Tongue (tissue), 3 donors: ENCODE measurements at places on chromosomes 4 and X.
A peak's percentile ranks its signal among the peaks of the same experiment; 100 is the strongest.

DNA sequence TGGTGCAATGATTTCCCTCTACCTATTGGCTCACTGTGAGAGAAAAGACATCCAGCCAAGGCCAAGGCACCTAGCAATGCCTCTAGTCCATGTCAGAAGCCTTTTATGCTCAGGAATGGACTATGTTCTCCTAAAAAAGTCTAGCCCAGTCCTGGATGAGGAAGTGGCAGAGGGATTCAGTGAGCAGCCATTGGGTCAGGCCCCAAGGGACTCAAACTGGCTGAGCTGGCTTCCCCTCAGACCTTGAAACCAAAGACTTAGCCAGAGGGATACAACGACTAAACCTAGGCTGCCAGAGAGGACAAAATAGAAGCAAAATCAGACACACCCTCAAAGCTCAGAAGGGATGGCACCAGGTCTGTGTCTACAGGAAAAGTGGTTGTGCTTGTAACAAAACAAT is 49.1 kb downstream of the ARHGEF9 start:
- DNase-seq, result no peak

- peak; percentile 83 for DNase-seq
Observed at GRCh38 chrX:72121383-72121782, 10.3 kb downstream of the RTL5 start.

DNA sequence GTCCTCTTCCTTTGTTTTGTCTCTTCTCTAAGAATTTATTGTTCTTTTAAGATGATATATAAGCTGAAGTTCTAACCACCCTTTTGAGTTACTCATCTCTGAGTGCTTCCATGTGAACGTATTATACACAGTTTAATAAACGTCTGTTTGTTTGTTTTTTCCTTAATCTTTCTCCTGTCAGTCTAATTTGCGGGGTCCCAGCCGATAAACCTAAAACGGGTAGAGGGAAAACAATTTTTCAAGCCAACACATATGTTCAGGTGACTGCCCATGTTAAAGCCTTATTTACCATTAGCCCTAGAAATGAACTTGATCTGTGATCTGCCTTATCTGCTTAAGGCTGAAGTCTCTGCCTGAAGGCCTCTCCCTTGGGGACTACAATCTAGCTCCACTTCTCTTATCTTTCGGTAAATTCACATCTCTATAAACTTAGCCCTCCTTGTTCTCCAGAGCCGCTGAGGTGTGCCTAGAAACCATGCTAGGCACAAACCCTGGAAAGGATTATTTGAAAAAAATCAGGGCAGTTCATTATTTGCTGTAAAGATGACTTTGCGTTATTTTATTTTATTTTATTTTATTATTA is 158.8 kb downstream of the CAMK2D start:
- no peak for DNase-seq

DNA sequence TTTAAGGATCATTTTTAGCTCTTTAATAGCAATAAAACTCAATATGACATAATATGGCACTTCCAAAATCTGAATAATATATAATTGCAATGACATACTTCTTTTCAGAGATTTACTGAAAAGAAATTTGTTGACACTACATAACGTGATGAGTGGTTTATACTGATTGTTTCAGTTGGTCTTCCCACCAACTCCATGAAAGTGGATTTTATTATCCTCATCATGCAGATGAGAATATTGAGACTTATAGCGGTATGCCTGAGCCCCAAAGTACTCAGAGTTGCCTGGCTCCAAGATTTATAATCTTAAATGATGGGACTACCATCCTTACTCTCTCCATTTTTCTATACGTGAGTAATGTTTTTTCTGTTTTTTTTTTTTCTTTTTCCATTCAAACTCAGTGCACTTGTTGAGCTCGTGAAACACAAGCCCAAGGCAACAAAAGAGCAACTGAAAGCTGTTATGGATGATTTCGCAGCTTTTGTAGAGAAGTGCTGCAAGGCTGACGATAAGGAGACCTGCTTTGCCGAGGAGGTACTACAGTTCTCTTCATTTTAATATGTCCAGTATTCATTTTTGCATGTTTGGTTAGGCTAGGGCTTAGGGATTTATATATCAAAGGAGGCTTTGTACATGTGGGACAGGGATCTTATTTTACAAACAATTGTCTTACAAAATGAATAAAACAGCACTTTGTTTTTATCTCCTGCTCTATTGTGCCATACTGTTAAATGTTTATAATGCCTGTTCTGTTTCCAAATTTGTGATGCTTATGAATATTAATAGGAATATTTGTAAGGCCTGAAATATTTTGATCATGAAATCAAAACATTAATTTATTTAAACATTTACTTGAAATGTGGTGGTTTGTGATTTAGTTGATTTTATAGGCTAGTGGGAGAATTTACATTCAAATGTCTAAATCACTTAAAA is 15.3 kb downstream of the ALB start:
- DNase-seq, result no peak

- DNase-seq, result no peak
Observed at GRCh38 chrX:148499638-148500422, 587 bp upstream of the AFF2 start.

- DNase-seq, result peak; percentile 83
Observed at GRCh38 chr4:3199653-3200422, 49.1 kb upstream of the MSANTD1 start.

DNA sequence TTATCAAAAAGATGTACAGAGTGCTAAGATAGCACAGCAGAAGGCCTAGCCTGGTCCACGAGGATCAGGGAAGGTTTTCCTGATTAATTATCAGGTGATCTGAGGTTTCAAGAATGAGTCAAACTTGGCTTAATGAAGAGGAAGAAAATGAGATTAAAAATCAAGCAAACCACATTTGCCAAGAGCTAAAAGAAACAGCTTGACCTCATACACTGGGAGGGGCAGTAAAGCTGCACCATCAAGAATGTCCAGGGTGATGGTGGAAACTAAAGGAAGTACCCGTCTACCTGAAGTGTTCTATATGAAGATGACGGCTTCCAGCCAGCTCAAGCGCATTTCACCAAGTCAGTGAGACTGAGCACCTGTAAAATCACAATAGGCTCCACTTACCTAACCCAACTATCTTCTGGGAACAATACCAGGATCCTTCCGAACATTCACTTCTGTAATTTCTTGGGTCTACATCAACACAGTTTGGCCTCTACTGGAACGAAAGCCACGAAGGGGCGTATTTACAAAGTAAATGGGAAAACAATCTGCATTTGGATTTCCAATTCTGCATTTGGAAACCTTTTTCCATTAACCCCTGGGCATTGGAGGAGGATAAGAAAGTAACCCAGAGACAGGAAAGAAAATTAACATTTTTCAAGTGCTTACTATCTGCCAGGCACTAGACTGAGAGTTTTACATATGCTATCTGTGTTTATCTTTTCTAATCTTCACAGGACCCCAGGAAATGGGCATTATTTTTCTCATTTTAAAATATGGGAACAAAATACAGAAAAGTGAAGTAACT is 114.0 kb upstream of the DCLK2 start:
- DNase-seq, result no peak

- no peak for DNase-seq
Observed at GRCh38 chr4:61614231-61614630, 414.1 kb downstream of the ADGRL3 start.

GRCh38 chrX:15376956-15377355 is 7.3 kb downstream of the VEGFD start:
- no peak for DNase-seq

DNA sequence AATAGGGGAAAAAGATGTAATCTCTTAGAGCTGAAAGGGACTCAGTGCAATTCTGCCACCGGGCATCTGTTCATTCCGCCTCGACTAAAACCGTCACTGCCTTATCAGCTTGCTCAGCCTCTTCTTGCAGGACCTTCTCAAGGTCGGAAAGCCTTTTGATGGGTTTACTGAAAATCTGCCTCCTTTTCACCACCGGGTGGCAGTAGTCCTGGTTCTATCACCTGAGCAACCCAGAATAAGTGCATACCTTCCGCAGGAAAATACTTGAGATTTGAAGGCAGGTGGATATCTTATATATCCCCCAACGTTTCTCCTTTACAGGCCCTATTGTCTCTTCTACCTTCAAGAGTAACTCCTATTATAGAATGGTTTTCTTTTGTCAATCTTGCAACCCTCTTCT is 103.4 kb upstream of the PAK3 start:
- DNase-seq, result peak; percentile 24

- peak; percentile 66 for DNase-seq
Observed at GRCh38 chr4:84804136-84804535, 162.4 kb downstream of the WDFY3 start.
